ENCODE measurements at places on chromosomes 5 and 9. TPM values are rescaled to one million over a fixed set of nuclear protein-coding genes. Genes with fewer than 3 reads are reported as not detected.

Gene NAIP
- 4.7 TPM for total RNA-seq

Gene IL31RA
- not detected for total RNA-seq

Gene C5
- total RNA-seq, result 0.15 TPM

Gene PLAC8L1
- 0.92 TPM for total RNA-seq

Gene FRRS1L
- 2.2 TPM for total RNA-seq

Gene DMXL1
- 44.8 TPM for total RNA-seq

Gene SPEF2
- total RNA-seq, result 1.3 TPM

Gene JMY
- total RNA-seq, result 13.9 TPM

Gene PCDHB4
- 1.4 TPM for total RNA-seq

Gene IL9
- not detected for total RNA-seq

Measured in H1 (cell line).